GOT3 (cell line): ENCODE measurements at places on chromosomes 3 and 15.

DNA sequence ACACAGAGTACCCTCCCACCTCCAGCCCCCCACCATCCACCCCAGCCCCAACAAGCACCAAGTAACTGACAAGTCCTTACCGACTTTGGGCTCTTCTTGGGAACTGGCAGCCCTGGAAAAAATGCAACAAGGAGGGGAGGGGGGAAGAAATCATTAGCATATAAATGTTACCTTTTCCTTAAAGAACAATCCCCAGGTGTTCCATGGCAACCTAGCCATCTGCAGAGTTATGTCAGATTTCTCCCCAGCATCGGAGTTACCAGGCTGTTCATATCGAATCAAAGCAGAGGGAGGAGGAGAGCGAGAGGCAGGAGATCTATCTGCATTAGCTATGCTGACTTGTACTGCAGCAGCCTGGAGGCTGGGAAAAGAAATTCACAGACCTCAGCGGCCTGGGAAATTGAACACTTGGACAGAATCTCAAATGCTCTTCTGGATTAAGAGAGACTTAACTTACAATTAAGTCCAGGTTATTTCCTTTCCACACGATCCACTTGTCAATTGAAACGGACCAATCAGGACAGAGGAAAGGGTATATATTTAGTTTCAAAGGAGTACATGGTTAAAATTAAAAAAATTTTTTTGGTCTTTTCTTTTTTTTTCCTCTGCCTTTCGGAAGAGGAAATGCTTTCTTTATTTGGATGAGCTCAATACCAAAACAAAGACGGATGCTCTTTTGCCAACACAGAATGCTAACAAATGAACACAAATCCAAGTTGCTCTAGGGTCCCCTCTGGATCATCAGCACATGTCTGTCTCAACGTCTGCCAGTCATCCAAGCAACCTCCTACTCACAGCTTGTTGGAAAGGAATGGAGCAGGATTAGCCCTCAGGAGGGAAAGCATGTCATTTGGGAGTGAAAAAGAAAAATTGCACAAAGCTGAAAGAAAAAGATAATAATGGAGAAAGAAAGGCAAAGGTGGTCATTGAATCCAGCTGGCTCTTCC is 637.1 kb downstream of the MAGI1 start:
- no peak for DNase-seq

DNA sequence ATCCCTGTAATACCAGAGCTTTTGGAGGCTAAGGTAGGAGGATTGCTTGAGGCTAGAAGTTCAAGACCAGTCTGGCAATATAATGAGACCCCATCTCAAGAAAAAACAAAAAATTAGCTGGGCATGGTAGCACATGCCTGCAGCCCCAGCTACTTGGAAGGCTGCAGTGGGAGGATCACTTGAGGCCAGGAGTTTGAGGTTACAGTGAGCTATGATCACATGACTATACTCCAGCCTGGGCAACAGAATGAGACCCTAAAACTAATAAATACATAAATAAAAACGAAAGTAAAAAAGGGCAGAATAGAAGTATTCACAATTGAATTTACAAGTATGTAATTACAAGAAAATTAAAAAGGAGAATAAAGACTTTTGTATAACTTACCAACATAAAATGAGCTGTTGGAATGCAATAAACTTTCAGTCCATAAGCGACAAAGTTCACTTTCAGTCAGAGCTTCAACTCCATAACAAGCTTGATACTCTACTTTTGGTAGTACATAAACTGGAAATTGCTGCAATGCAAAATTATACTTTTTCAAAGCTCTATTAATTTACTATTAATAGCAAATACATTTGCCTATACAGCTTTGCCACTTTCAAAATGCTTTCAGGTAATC is 36.8 kb downstream of the ICE2 start:
- no peak for DNase-seq

GRCh38 chr3:160286231-160286630 is 61.0 kb downstream of the C3orf80 start:
- DNase-seq: no peak

DNA sequence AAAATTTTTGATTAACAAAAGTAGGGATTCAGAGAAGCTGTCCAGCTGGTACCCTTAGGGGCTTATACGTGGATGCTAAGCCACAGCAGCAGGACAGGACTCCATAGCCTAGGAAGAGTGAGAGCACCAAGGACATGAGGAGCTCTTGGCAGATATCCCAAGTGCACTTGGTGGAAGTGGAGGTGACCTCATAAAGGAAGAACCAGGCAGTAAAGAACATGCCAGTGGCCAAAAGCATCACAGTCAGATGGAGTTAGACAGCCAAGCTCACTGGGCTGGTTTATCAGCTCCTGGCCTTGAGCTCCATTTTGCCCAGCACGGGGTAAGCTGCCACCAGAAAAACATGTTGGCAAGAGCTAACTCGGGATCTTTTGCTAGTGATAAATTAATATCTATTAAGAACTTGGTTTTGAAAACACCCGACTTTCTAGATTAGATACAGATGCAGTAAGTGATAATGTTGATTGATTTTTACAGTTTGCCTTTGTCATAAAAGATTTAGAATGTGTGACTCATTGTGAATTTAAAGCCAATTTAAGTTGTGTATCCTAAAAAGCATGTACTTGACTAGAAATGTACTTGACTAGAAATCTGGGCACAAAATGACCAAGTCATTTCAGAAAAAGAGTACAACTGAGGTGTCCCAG is 108.0 kb downstream of the CMSS1 start:
- DNase-seq: no peak

- no peak for DNase-seq
Observed at GRCh38 chr3:196969134-196969659, 564 bp upstream of the PIGZ start.

DNA sequence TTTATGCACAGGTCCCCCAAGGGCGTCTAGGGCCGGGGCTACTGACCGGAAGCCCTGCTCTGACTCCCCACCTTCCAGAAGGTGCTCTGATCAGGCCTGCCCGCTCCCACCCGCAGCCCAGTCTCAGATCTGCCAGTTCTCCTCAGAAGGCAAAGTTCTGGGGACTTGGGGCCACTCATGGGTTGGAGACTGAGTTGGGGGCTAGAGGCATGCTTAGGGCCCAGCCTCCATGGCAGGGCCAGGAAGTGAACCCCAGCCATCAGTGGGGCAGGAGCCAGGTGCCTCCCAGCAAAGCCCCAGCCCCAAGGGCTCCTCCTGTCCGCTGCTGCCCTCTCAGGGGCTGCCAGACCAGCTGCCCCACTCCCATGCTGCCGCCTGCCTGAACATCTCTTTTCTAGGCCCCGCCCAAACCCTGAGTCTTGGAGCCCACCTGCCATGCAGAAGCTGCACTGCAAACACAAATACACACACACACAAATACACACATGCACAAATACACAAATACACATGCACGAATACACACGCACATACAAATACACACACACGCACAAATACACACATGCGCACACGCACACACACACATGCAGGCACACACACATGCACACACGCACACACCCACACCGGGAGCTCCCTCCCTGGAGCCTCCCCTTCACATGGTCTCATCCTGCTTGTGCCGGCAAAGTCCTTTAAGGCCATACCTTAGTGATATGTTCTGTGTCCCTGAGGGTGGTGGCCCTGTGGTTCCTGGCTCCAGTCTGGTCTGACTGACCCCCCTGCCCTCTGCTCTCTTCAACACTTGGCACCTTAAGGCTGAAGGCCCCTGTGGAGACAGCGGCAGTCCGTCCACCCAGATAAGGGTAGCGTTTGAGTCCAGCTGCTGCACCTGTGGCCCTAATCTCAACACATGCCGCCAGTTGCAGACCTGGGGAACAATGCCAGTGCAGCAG is 59.2 kb upstream of the KLF13 start:
- no peak for DNase-seq

- no peak for DNase-seq
Observed at GRCh38 chr3:32896143-32896542, 55.3 kb upstream of the CCR4 start.

DNA sequence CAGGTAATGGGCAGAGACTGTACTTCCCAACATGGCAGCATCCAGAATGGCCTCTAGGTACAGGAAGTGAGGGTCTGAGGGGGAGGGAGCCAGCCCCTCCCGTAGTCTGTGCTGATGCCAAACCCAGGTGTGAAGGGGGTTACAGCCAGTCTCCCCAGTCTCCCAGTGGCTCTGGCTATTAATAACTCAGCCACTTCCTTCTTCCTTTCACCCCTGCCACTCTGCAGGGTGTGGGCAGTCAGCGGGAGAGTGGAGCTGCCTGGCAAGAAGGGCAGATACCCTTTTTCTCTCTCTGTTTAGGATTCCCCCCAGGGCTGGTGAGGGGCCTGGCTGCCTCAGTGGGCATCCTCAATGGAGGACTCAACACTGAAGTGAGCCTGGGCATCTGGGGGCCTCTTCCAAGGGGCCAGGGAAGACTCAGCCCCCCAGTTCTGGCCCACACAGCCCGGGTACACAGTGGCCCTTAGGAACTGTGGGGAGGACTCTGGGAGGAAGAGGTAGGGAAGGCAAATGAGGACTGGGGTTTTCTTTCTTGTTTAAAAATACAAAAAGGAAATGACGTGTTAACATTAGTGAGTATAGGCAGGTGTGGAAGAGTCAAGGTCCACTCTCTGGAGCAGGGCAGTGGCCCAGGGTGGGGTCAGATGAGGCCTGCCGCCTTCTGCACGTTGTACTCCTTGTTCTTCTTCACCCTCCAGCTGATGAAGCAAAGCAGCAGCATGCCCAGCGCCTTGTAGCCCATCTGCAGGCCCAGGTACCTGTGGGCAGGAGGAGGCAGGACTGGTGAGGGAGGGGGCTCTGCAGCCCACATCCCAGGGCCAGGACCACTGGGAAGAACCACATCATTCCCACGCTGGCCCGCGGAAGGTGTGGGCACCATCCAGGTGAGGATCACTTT is 38.6 kb upstream of the RAB6B start:
- DNase-seq: no peak

- no peak for DNase-seq
Observed at GRCh38 chr3:73148682-73149081, 87.2 kb downstream of the EBLN2 start.
